CD4-positive, alpha-beta T cell treated with Interleukin-2 at 100 ng/mL for 4 hours (primary cell): ENCODE measurements at places on chromosomes 11 and 22.

- no peak for DNase-seq
Measured at GRCh38 chr11:28417601-28418323, 309.6 kb downstream of the METTL15 start.

DNA sequence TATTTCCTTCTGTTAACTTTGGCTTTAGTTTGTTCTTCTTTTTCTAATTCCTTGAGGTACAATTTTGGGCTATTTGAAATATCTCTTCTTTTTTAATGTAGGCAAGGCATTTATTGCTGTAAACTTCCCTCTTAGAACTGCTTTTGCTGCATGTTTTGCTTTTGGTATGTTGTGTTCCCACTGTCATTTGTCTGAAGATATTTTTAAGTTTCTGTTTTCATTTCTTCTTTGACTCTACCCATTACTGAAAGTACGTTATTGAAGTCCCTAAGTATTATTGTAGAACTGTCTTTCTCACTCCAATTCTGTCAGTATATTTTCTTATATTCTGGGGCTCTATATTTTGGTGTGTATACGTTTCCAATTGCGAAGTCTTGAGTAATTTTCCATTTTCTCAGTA lies 77.9 kb downstream of the KCNQ1OT1 start:
- no peak for DNase-seq

- no peak for DNase-seq
Measured at GRCh38 chr22:37627121-37627520, 12.3 kb upstream of the SH3BP1 start.

GRCh38 chr11:65309006-65309405 lies 5.7 kb upstream of the CDC42EP2 start:
- DNase-seq = no peak

DNA sequence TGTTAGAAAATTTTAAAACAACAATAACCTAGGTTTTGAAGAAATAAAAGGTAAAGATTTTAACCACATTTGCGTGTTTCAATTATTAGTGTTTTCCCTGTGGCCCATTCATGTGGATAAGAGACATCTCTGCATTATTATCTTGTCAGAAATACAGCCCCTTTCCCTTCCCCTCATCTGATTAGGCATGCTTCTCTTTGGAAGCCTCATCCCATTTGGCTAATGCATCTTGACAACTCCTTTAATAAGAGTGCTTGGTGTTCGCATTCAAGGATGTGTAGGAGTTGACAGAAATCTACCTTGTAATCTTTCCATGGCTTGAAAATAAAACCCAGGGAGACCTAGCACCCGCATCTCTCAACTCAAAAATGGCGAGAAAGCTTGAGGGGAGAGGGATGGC lies 635.5 kb downstream of the NTM start:
- no peak for DNase-seq

- no peak for DNase-seq
Measured at GRCh38 chr11:119886667-119887230, 157.7 kb upstream of the NECTIN1 start.

GRCh38 chr11:85602526-85603213 lies 24.5 kb downstream of the DLG2 start:
- DNase-seq = no peak

GRCh38 chr11:116432301-116432700 lies 340.5 kb downstream of the BUD13 start:
- no peak for DNase-seq

DNA sequence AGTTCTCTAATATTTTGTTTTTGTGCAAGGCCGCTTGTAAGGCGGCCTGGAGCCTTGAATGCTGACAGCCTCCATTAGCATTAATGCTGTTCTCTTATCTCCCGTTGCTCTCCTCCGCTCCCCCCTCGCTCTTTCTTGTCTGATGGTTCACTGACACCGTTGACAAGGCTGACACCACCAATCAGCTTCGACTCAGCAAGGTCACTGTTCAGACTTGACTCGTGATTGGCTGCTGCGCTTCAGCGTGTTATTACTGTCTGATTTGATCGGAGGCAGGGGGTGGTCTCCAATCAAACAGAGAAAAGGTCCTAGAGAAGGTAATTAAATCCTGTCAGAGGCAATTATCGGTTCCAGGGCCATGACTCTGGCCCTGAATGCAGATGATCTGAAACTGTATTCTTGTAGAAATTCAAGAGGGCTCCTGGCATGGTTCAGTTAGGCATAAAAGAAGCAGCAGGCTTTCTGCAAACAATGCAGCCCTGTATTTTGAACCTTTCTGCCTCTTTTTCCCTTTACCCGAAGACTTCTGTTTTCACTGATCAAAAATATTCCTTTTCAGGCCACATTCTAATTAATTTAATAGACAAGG lies 49.3 kb upstream of the MPPED2 start:
- no peak for DNase-seq

DNA sequence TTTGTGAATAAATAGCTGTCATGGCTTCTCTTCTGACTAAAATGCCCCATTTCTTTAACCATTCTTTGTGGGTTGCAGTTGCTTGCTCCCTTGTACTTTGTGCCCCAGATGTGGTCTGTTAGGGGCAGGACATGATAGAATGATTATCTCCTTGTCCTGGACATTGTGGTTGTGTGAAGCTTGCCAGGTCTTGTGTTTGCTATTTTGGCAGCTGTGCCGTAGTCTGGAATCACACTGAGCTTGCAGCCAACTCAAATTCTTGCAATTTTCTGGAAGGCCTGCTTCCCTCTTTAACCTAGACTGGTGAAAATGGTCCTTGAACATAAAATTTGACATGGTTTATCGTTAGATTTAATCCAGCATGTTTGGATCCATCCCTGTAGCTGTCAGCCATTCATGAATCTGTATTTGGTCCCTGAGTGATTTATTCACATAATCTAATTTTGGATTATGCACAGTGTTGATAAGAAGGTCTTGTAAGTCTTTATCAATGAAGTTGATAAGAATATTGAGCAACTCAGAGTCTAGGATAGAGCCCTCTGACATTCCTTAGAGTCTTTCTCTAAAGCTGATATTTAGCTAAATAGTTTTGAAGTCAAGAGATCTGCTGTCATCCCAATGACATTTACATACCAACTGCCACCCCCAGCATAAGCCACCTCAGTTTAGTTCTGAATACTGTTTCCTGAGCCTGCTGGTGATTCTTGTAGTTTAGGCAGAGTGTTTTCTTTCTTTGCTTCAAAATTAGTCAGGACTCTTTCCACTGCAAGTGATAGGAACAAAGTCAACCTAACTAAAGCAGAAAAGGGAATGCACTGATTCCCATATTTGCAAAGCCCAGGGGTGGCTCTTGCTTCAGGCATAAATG lies 9.8 kb downstream of the SPON1 start:
- DNase-seq = no peak

GRCh38 chr11:72119198-72119597 lies 6.7 kb upstream of the ANAPC15 start:
- no peak for DNase-seq

DNA sequence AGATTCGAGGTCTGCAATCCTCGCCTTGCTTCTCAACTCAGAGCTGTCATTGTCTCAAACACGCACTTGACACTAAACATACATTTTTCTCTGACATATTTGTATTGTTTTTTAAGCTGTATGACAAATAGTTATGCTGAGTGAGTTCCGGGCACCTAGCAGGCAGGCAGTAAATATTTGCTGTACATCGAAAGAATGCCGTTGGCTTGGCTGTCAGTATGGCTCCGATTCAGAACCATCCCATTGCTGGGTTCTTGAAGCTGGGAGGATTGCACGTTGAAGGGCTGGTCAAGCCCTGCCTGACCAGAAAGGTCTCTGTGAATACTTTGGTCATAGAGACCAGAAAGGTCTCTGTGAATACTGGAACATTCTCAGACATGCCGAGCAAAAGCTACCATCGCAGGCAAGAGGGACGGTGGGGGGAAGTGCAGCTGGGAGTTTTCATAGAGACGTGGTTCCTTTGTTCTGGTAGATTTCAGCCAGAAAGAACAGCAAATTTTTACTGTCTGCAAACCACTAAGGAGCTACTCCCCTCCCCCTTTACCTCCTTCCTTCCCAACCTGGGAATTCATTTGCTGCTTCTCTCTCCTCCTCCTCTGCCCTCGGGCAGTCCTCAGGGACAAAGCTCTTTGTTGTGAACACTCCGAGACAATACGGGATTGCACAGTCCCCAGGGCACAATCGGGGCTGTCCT lies 202.2 kb upstream of the SORL1-AS1 start:
- DNase-seq = no peak

DNA sequence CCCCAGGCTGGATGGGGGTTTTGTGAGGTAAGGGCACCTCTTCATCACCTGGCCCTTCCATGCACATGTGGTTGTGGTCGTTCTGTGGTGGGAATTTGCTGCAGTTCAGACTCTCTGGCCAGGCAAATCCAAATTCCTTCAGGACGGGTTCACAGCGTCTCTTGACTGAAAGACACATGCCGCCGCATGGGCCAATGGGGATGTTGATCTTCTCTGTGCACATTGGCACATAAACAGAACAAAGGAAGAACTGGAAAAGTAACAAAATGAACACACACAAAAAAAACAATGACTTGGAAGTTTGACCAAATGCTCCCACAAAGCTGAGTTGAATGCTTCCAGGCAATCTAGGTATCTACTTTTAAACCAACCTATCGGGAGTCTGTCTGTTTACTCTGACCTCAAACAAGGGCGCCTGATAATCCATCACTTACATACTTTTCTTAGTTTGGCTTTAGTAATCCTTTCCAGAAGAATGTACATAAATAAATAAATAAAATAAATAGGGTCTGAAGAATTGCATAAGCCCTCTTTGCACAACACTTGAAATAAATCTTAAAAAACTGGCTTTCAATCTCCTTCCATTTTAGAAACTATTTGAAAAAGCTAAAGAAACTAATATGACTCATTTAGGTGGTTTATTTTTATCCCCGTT lies 2.8 kb downstream of the FZD4 start:
- DNase-seq = no peak

GRCh38 chr11:36345084-36345511 lies 49.0 kb downstream of the PRR5L start:
- DNase-seq = no peak

DNA sequence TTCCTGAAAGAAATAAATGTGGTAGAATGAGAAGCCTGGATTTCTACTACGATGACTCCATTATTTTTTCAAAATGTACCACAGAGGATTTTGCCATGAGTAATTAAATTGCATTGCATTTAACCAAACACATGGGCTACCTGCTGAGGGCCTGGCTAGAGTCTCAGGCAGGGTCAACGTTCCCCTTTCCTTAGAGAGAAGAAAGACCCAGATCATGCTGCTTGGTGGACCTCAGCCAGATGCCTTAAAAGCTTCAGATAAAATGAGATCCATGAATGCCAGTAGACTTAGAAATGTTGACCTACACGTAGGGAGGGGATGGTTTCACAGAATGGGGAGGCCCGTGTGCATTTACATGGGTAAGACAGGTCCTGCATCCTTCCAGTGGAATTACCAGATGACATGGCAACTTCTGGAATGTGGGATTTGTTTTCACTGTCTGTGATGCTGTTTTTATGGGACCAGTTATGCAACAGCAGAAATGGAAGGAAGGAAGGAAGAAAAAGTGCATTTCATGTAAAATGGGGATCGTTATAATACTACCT lies 1069.4 kb downstream of the NTM start:
- no peak for DNase-seq

- no peak for DNase-seq
Measured at GRCh38 chr22:16922706-16923105, 85.3 kb downstream of the GAB4 start.

DNA sequence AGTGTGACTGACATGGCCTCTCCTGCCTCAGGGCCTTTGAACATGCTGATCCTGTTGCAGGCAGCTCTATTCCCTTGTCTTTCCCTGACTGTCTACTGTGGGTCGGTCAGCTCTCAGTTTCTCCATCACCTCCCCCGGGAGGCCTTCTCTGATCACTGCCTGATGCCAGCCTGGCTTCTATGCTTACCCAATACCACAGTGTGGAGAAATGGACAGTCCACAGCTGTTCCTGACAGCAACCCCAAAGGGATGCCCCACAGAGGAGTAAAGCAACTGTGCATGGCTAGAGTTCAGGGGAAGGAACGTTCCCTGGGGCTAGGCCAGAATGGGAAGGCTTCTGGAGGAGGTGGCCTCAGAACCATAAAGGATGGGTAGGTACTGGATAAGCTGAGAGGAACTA lies 354.3 kb downstream of the MIAT start:
- DNase-seq = no peak

- no peak for DNase-seq
Measured at GRCh38 chr11:35404388-35404775, 15.0 kb downstream of the SLC1A2 start.

DNA sequence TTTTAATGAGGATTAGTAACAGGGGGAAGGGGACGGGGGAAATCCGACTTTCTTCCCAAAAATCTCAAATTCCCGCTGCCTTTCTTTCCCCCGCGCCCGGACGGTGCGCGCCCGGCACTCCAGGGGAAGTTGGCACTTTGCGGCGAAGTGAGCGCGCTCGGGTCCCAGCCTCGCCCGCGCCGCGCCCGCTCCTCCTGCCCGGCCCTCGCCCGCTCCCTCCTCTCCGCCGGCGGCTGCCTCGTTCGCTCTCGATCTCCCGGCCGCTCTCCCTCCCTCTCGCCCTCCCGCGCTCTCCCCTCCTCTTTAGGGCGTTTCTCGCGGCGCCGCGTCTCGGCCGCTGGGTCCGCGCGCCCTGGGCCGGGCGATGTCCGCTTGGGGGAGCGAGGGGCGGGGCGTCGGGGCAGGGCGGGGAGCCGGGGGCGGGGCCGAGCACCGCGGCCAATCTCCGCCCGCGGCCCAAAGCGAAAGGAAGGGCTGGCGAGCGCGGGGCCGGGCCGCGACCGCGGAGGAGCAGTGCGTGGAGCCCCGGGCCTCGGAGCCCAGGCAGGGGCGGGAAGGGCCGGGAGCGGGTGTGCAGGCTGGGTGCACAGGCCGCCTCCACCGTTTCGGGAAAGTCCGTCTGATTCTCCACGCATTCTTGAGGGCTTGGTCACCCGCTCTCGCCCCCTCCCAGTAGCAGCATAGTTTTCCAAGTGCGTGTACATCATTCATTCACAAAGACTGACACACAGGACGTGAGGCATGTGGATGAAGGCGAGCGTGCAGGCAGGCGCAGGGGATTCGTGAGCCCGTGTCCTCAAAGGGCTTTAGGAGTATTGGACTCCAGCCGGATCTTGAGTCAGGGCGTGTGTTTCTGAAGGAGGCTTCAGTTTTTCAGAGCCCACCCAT lies 65.1 kb downstream of the ETS1 start:
- DNase-seq = peak; percentile 94

DNA sequence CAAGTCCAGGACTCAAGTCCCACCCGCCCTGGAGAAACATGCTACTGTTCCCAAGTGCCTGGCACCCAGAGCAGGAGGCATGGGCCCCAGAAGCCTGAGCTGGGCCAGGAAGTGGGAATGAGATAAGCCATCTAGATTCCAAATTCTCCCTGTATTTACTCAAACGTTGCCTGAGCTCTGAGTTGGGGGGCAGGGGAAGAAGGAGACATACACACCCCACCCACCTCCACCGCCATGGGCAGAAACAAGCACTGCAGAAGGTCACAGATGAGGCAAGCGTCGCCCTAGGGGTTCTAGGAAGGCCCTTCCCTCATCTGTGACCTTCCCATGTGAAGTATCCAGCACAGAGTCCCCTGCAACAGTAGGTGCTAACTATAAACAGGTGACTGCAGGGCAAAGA lies 54.0 kb downstream of the PLEKHA7 start:
- DNase-seq = no peak
